ENCODE measurements at places on chromosomes 4 and X.
A peak's percentile ranks its signal among the peaks of the same experiment; 100 is the strongest.

- DNase-seq, result no peak
These were observed 7.0 kb upstream of the TRPC5OS start for GRCh38 chrX:111868726-111869638.

- no peak for DNase-seq
These were observed 51.2 kb downstream of the ZNF827 start for GRCh38 chr4:145887241-145887991.

DNA sequence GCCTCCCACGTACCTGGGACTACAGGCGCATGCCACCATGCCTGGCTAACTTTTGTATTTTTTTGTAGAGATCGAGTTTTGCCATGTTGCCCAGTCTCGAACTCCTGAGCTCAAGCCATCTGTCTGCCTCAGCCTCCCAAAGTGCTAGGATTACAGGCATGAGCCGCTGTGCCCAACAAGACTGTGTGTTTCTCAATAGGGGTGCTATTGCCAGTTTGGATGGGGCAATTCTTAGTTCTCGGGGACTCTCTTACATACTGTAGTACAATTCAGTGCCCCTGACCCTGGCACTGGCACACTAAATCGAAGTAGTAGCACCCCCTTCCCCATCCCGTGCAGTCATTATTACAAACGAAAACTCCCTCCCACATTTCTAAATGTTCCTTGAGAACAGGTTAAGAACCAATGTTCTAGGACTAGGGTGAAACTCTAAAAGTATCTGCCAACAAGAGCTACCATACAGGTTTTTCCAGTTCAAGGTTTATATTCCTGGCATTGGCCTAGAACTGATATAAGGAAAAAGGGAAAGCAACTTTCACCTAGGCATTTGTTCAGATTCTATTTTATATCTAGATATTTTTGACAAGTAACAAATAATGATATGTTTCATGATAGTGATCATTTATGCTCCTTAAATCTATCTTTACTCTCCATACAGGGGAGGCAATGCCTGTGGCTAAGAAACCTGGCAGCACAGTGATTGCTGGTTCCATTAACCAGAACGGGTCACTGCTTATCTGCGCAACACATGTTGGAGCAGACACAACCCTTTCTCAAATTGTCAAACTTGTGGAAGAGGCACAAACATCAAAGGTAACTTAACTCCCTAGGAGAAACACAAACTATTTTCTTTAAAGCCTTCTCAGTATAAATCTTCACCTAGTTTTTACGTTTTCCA, 50.4 kb upstream of the PGAM4 start:
- DNase-seq, result no peak

DNA sequence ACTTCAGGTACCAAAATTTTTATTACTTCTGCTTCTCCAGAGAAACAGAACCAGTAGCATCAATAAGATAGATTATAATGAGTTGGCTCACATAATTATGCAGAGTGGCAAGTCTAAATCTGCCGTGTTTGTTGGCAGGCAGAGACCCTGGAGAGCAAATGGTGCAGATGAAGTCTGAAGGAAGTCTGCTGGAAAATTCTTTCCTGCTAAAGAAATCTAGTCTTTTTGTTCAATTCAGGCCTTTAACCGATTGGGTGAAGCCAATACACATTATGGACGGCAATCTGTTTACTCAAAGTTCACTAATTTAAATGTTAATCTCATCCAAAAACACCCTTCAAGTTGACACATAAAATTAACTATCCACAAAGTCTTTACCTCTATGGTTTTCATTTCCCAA, 156.0 kb downstream of the TBX22 start:
- no peak for DNase-seq

GRCh38 chr4:135365065-135365464, 1163.5 kb upstream of the PABPC4L start:
- DNase-seq, result peak; percentile 1

DNA sequence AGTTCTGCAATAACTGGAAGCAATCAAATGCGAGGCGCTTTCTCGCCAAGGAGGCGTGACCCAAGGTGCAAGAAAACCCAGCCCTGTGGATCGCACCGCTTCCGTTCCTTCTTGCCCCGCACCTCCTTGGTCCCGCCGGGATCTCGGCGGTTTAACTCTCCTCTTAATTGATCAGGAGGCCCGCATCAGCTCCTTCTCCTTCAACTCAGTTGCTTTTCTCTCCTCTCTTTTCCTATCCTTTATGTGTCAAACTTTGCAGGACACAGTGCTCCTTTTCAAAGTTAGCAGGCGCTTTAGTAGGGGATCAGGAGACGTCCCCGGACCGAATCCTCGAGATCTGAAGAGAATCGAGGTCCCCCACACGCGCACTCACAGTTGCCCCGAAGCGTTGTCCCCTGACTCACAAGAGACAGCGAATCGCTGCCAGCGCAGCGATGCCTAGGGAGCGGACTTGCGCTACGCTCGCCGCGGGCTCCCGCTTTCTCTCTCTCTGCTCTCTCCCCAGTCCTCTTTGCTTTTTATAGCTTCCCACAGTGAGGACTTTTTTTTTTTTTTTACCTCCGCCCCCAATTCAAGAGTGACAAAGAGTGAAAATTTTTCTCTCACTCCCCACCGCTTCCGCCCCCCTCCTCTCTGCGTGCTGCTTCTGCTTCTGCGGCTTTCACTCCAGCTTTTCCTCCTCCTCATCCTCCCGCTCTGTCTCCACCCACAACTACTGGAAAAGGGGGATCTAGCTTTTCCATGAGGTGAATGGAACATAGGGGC, at the start of gene DKK2:
Gene DKK2 (minus strand): TSS at position 495 of the 765 bp plus-strand sequence. CDS start 722 bp downstream, outside the sequence.
- DNase-seq, result no peak

GRCh38 chr4:161538941-161539340, 624.9 kb downstream of the FSTL5 start:
- no peak for DNase-seq

GRCh38 chr4:145736241-145736831, 56.4 kb downstream of the C4orf51 start:
- no peak for DNase-seq

GRCh38 chr4:21795091-21795490, 153.5 kb downstream of the KCNIP4 start:
- DNase-seq, result no peak

DNA sequence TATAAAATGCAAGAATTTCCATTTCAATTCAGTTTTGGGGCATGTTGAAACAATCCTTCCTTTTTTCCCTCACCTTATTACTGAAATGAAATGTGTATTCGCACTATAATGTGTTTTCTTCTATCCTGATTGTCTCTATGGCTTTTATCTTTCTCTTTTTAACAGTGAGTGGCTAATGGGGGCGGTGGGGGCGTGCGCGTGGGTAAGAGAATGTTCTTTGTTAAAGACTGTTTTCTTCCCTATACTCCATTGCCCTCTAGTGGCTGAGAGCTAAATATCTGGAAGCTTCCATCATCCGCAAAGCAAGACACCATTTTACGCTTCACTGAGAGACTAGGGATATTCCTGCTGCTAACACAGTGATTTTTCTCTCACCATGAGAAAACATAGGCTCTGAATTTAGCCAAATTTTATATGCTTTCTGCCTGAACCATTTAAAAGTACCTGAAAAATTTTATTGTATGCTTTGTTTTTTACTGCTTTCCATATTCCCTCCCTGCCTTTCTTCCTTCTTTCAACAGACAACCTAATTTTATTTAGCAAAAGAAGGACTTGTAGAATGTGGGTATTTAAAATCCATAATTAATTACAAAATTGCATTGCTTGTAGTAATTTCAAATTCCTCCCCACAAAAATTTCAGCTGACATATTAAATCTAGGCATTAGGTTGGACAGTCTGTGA, 194.0 kb downstream of the GASK1B start:
- peak; percentile 1 for DNase-seq

GRCh38 chr4:47510506-47511143, 25.6 kb downstream of the ATP10D start:
- peak; percentile 39 for DNase-seq

- DNase-seq, result no peak
These were observed 166.6 kb downstream of the ZNF330 start for GRCh38 chr4:141387299-141387698.

- DNase-seq, result no peak
These were observed 69.9 kb downstream of the TRAPPC11 start for GRCh38 chr4:183729069-183729406.

- no peak for DNase-seq
These were observed 1.2 kb upstream of the NEUROG2 start for GRCh38 chr4:112517067-112517634.

- DNase-seq, result no peak
These were observed 37.3 kb upstream of the BCORL1 start for GRCh38 chrX:129945131-129945530.

DNA sequence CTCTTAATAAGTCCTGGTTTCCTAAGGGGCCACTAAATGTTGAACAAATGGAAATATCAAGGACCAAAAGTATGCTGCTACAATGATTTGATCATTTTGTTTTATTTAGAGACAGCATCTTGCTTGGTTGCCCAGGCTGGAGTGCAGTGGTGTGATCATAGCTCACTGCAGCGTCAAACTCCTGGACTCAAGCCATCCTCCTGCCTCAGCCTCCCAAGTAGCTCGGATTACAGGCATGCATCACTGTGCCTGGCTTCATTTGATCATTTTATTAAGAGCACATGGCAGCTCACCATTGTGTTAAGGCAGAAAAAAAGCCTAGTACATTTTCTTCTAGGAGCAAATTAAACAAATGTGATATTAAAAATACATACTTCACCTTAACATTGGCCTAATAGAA, 52.7 kb downstream of the DCLK2 start:
- DNase-seq, result no peak

Measured in SW 1271 (cell line).